Dorsolateral prefrontal cortex (tissue), 122 donors: ENCODE measurements at places on chromosomes 1 and 21.

- no peak for DNase-seq
Observed at GRCh38 chr21:36611379-36611778, 87.5 kb upstream of the SIM2 start.

DNA sequence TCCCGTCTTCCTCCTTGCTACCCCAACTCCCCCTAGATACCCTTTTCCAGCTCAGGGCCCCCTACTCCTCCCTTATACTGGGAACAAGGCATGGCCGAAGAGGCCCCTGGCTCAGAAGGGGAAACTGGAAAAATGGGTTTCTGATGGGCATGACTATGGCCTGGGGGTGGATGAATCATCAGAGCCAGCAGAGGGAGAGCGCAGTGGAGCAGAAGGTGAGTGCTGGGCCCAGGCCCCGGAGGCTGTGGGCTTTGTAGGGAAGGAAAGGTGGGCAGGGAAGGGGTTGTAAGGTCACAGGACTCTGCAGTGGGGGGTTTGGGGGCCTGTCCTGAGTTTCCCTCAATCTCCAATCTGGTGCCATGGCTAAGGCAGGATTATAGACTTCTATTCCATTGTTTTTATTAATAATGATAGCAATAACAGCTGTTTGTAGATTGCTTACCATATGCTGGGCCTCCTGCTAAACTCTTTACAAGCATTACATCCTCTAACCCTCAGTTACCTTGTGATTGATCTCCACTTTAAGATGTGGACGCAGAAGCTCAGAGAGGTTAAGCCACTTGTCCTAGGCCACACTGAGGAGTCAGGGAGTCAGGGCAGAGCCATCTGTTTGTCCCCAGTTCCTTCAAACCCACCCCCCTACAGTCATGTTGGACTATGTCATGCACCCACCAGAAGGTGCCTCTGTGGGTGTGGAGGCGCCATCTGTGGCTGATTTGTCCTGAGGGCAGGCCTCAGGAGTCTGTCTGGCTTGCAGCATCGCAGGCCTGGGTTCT, 36.2 kb upstream of the ZNF362 start:
- no peak for DNase-seq

DNA sequence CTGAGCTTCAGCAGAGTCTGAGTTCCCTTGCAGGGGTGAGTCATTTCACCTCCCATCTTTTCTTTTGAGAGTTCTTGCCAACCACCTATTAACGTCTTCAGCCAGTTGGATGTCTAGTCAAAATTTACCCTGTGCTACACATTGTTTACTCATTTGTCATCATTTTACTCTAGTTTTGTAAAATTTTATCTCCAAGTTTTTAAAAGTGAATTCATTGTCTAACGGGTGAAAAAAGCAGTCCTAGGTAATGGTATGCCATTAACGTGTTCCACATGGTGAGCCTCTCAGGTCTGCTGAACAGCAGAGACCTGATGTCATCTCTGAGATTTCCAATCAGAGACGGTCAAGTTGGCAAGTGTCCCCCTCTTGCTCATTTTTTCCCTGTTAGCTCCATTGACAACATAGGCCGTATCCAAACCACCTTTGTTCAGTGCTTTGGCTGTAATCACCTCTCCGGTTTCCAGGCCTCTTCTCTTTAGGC, 85.4 kb downstream of the TBX15 start:
- DNase-seq = no peak

GRCh38 chr1:207309745-207310273, 11.7 kb upstream of the CD55 start:
- no peak for DNase-seq

DNA sequence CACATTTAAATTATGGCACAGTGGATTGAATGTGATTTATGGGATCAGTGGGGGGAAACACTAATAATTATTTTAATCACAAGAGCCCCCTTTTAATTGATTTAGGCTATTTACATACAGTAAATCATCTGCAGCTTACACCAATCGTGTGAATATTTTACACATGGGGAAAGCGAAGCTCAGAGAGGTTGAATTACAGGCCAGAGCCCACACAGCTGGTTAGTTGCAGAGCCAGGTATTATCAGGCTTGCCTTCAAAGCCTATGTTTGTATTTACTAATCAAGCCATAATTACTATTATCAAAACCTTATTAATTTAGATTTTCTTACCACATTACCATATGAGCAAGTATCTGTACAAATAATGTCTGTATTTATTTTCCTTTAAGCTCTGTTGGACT, 749 bp downstream of the SDCCAG8 start:
- no peak for DNase-seq

DNA sequence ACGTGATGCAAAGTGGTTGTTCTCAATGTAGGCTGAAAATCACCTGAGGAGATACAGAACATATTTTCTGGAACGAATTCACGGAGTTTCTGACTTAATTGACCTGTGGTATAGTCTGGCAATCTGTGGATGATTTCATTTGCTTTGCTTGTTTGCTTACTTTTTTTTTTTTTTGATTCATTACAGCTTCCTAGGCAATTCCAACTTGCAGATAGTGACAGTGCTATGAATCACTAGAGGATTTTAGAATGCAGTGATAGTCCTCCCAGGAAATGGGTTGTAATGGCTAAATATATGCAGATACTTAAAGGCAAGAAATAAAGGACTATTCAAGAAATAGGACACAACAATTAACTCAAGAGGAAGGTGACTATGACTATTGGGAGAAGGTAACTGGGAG, 1378.1 kb upstream of the PRMT6 start:
- no peak for DNase-seq

DNA sequence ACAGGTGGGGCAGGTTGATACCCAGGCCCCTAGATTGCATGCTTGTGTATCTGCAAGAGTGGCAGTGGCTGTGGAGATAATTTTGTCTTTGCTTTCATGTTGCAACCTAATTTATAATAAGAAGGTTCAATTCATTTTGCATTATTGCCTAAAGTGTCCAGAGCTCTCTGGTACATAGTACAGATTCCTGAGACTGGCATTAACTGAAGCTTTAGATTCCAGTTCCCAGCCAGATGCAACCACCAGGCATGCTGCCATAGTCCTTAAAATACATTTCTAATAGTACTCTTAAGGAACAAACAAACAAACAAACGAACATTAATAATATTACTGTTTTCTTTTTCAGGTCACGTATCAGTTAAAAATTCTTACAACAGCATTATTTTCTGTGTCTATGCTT, 36.9 kb downstream of the SLC35A3 start:
- DNase-seq = no peak

DNA sequence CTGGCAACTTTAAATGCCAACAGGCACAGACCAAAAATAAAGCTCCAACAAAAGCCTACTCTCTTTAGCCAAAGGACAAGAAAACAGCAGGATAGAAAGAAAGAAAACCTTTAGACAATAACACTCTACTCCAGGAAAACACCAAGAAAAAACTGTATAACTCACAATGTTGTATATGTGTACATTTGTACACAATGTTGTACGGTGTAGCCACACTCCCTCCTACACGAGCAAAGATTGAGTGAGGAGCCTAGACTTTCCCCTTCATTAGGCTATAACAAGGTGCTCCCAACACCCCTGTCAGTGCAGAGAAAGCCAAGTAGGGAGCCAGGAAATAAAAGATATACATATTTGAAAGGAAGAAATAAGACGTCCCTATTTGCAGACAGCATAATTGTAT, 24.0 kb downstream of the GJA4 start:
- DNase-seq = no peak

DNA sequence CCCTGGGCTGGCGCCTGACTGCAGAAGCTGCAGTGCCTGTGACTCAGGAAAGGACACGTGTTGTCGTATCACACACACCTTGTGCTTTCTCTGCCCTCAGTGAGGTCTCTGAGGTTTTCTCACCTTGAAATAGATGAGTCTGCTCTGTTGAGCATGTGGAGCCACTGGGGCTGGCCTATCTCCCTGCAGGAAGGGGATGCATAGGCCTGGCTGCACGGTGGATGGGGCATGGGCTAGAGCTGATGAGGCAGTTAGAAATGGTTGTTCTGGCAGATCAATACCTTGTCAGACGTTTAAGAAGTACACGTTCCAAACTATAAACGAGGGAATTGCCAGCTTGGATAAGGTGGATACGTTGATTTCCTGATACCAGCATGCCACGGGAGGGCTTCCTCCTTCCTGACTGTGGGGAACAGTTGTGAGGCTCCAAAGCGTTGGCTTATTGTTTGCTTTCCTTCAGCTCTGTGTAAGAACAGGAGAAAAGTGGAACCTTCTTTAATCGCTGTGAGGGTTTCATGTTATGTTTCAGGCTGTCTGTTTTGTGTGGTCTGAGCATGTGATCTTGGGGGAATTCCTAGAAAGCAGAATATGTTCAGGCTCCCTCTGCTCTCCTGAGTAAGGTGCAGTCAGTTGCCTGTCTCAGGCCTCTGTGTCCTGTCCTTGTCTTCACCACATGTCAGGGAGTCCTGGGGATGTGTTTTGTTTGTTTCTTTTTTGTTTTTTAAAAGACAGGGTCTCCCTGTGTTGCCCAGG, 44.8 kb downstream of the PCNT start:
- DNase-seq = no peak

DNA sequence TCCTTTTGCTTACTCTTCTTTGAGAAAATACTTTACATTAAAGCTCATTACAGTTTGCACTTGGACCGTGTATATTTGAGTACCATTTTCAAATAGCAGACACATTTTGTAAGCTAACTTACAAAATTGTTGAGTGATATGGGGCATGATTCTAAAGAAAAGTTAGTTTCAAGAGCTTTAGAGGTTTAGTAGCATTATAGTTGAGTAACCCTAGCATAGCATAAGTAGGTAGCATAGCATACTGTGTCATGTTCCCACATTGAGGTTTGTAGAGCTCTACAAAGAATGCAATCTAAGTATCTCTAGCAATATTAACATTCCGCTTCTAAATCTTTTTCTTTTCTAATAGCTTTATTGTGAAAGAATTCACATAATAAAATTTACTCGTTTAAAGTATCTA, 92.0 kb downstream of the ITSN1 start:
- no peak for DNase-seq

- no peak for DNase-seq
Observed at GRCh38 chr1:62508187-62508758, 71.4 kb downstream of the USP1 start.

- no peak for DNase-seq
Observed at GRCh38 chr1:226609836-226610455, 61.4 kb downstream of the STUM start.
